ENCODE measurements at places on chromosomes 5 and 9. TPM values are rescaled to one million over a fixed set of nuclear protein-coding genes. Genes with fewer than 3 reads are reported as not detected.

CCDC171 gene
- total RNA-seq: 0.68 TPM

ALDH1A1 gene
- total RNA-seq: not detected

MYOT gene
- not detected for total RNA-seq

UNC13B gene
- 9.6 TPM for total RNA-seq

ADAMTS19 gene
- total RNA-seq: not detected

DNA sequence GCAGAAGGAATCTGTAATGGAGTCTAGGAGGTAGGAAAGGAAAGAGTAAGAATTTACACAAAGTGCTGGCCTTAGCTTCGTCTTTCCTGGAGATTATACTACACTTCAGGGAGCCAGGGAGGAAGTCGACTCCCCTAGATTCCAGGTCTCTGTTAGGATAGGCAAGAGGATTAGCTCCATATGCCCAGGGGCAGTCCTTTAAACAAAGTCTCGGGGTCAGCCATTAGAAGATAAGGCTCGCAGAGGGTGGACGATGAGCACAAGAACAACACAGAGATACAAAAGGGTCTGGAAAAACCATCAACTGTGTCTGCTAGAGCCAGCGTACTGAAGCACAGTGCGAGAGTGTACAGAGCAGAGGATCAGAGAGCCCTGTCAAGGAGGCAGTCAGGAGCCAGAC lies 344.7 kb upstream of the TNC start:
- no peak for DNase-seq

DNA sequence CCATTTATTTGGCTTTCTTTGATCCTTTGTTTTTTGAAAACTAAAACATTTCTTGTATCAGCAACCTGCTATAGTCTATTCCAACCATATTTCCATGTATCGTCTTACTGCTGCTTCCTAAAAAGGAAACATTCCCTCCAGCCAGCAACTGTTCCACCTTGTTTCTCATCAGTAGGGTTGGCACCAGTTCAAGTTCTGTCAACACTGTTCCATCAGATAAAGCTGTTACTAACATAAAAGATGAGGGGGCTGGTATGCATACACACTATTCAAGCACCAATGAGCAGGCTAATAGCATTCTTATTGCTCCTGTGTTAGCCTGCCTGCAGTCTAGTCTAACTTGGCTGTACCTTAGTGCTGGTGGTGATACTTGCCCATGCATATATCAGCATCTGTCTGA lies 178.3 kb downstream of the CWC27 start:
- DNase-seq: peak; percentile 5

GRCh38 chr9:72786948-72787347 lies 165.9 kb downstream of the ALDH1A1 start:
- DNase-seq: no peak

DNA sequence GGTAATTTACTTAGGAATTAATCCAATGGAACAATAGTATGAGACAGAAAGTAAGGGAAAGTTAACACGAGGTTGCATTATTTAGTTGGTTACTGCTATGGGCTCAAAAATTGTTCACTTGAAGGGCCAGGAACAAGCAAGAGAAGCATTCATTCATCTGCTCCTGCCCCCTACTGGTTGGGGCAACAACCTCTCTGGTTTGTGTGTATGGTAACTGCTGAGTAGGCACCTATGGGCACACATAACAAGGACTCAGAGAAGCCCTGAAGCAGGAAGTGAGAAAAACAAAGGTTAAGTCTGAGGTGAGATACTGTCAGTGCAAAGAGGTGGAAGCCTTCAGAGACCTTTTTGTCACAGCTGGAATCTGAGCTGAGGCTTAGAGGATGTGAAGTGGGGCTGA lies 34.4 kb upstream of the RANBP6 start:
- DNase-seq: no peak

- no peak for DNase-seq
Measured at GRCh38 chr9:101878734-101879133, 140.3 kb upstream of the GRIN3A start.

- no peak for DNase-seq
Measured at GRCh38 chr9:127137640-127138360, 15.4 kb upstream of the ANGPTL2 start.

GRCh38 chr9:91495450-91495849 lies 71.8 kb upstream of the NFIL3 start:
- peak; percentile 79 for DNase-seq

GRCh38 chr9:93549611-93550010 lies 26.8 kb upstream of the PHF2 start:
- no peak for DNase-seq

- DNase-seq: no peak
Measured at GRCh38 chr9:90915693-90916092, 114.1 kb downstream of the SYK start.

GRCh38 chr5:89850513-89850865 lies 559.1 kb downstream of the CETN3 start:
- no peak for DNase-seq

DNA sequence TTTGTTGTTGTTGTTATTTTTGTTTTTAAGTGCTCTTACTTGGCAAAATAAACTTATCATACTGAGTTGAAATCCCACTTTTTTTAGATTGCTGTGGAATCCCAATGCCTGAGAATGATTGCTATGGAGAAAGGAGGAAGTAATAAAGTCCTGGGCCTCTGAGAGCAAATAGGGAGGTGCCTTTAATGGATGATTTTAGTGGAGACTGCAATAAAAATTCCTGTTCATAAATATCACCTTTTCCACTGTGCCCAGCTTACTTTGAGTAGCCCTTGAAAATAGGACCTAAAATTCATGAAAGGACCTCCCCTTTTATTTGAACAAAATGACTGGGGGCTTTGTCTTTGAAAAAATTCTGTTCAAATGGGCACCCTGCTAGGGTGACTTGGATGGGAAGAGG lies 21.8 kb upstream of the ANKH start:
- DNase-seq: no peak

- no peak for DNase-seq
Measured at GRCh38 chr5:78269088-78269703, 25.3 kb downstream of the AP3B1 start.

GRCh38 chr9:35675204-35675603 lies 1.5 kb downstream of the CA9 start:
- no peak for DNase-seq

DNA sequence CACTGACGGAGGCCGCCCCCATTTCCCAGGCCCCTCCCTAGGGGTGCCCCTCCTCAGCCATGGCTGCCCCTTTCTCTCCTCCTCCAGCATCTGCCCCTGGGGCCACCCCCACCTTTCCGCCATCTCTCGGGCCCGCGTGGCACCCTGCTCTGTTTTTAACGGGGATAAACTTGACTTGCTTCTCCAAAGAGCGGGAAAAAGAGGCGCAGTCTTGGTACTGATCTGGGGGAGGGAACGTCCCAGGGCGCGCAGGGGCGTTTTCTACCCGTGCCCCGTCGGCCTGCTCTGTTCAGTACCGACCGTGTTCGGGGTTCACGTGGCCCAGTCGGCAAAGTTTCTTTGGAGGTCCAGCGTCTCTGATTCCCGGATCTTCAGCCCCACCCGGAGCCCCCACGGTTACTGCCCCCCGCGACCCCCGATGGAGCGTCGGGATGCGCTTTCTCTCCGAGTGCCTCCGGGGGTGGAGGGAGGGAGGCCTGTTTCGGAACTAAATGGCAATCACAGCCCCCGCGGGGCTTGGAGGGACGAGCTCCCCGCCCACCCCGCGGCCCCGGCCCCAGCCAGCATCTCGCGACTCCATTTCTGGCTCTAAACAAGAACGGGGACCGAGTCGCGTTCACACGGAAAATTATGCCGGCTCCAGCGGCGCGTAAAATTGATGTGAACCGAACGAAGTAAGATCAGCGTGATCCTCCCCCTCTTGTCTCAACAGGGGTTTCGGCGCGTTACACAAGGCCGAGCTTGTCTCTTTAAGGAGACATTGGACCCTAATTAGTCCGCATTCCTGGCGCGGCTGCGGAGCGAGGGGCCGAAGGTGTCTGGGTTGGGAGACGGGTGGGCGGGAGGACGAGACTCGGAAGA lies 1.1 kb upstream of the TLE4 start:
- DNase-seq: peak; percentile 54

All from RPMI7951 (cell line).